ENCODE measurements at places on chromosomes 12 and 14.

- no peak for DNase-seq
These were observed 312.3 kb downstream of the RAD51B start for GRCh38 chr14:68131907-68132306.

DNA sequence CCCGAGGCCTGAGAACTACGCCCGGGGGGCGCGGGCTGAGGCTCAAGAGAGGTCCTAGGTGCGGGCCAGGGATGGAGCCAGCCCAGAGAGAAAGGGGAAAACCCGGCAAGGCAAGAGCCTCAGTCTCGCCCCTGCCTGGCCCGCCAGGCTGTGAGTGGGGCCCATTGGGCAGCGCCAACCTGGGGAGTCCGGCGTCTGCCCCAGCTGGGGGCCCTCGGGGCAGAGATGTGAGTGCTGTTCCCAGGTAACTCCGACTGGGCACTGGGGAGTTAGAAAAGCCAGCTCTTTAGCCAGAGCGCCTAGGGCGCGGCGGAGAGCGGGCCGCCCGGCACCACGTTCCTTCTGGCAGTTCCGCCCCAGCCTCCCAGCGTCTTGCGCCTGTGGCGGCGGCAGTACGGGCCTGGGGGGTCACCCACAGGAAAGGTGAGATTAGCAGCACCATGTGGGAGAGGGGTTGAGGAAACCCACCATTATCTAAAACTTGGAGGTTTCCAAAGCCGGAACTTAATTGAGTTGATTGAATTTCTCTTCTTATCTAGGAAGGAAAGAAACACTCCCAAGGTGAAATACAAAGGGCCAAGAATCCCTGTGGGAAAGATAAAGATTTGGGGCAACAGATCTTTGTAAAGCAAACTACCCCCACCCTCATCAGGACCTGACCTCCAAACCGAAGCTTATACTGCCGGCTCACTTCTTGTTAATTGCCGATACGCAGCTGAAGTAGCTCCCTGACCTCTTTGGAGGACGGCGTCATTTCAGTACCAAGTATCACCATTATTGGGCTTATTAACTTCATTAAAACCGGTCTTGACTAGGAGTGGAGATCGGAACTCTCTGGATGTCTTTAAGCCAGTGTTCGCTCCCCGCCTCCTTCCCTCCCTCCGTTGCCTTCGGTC is 11.6 kb downstream of the OTX2 start:
- DNase-seq = no peak

DNA sequence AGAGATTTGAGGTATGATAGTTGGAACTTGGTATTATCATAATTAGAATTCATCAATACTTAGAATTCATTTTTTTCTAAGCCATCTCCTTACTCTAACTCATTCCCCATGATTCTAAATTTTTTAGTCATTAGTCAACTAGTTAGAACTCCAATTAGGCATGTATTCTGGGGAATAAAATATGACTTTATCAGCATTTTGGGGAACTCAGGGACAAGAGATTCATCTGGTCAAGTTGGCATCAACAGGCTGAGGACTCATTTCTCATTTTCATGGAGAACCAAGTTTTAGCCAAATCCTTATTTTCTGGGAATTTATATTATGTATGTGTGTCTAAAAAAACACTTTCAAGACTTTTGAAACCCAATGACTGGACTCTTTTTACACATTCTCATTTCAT is 29.2 kb downstream of the DIP2B start:
- DNase-seq = no peak

GRCh38 chr14:95174184-95174792 is 17.0 kb upstream of the DICER1 start:
- DNase-seq = no peak

- DNase-seq = no peak
These were observed 15.9 kb upstream of the HHIPL1 start for GRCh38 chr14:99628887-99629618.

DNA sequence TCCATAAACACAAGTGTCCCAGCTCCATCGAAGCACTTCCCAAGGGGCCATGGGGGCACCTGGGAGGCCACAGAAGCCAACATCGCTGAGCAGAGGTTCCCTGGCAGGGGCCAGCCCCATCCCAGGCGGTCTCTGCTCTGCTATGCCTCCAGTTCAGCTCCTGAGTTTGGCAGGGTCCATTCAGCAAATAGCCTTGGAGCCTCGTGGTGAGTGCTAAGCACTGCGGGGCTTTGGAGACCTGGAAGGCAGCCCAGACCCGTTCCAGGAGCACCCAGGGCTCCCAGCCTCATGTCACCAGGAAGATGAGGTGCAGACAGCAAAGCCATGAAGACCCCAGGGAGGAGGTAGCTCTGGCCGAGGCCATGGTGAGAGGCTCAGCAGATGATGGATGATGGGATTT is 109.5 kb downstream of the LGMN start:
- no peak for DNase-seq

DNA sequence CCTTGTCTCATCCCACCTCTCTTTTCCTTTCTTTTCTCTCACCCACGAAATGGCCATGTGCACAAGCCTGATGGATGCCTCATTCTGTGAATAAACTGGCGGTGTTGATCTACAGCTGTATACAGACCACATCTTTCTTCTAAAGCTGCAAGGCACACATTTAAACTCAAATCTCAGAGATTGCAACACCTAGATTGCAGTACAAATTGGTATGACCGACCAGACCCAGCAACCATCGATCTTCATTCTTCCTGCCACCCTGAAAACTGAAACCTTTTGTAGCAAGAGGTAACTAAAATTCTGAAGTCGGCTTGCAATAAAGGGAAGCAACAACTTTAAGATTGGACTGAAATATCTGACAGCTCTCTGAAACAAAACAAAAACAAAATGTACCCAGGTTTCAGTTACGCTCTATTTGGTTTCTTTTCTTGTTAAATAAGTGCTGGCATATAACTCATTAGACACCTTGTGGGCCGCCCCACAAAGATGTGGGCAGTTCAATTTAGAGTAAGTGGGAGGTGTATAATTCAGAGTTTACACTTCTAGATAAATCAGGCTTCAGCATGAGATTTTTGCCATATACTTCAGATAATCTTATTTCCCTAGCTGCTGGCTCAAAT is 390.0 kb upstream of the NOVA1 start:
- no peak for DNase-seq

GRCh38 chr12:105480162-105480561 is 149.7 kb downstream of the C12orf75 start:
- no peak for DNase-seq

GRCh38 chr12:47385653-47386052 is 305.9 kb upstream of the AMIGO2 start:
- no peak for DNase-seq

DNA sequence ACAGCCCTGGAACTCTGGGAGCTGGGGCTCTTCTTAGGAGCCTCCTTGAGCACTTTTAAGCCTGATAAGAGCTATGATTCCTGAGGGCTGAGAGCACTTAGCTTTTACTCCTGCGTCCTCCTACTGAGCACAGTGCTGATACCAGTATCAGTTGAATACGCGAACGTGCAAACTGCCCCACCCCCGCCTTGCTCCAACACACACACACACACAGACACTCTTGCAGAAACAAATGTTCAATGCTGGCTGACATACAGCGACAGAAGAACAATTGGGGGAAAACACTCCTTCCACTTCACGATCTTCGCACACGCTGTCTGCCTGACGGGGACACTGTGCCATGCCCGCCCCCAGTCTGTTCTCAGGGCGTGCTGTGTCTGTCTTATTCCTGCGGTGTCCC is 57.2 kb upstream of the DLK1 start:
- no peak for DNase-seq

DNA sequence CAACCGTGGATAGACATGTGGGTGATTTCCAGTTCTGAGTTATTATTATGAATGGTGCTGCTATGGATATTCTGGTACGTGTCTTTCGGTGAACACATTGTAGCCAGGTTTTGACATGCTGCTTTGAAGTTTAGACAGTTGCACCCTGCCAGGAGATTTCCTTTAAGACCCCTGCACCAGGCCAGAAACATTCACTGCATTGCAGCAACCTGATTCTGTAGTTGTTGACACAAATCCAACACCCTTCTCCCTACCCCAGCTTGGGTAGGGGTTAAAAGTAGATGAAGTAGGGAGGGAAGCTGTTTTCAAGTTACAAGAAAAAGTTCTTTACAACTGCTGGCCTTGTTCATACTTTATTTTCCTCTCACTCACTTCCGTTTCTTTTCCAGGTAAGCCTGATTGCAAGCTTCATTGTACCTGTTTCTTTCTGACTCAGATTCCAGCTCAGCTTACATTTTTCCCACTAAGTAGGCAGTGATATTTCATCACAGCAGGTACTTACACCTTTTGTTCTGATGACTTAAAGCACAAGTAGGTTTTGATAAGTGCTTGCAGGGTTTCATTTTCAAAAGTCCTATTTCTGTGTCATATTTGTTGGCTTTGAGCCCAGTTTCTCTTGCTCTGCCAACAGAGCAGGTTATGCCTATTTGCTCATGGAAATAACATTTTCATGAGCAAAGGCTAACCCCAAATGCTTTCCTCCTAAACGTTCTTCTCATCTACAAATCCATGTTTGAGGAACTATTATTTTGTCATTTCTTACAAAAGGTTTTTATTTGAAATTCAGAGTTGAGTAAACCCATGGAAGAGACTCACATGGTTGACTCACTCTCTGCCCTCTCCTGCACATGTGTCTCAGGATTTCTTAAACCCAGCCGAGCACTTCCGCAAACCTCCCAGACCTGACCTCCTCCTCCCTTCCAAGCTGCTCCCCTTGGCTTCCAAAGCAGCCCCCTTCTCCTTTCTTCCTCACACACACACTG is 12.1 kb upstream of the LTA4H start:
- no peak for DNase-seq

GRCh38 chr12:83153177-83153576 is 466.5 kb downstream of the TMTC2 start:
- no peak for DNase-seq

- DNase-seq = no peak
These were observed 11.8 kb upstream of the DERA start for GRCh38 chr12:15899282-15899870.

DNA sequence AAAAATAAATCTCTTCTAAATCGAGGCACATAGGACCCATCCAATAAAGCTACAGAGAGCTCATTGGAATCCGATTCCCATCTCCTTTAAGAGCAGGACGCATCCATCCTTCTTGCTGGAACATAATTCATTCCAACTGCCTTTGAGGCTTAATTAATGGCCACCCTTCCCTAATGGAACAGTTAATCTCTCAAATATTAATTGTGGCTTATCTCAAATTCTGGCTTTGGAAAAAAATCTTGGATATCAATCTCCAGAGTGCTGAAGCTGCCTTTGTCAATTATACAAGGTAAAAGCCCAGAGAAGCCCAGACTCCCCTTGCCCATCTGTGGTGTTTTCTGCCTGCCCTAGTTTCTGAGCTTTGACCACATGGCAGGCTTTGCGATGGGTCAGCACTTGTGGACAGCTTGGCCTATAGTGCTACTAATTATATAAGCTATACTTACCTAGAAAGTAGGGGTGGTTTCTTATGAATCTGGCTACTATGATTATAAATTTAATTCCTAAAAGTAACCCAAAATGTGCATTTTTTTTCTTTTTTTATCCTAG is 246.3 kb downstream of the NUAK1 start:
- DNase-seq = no peak

- no peak for DNase-seq
These were observed 95.6 kb upstream of the SLC38A2 start for GRCh38 chr12:46468160-46468559.

DNA sequence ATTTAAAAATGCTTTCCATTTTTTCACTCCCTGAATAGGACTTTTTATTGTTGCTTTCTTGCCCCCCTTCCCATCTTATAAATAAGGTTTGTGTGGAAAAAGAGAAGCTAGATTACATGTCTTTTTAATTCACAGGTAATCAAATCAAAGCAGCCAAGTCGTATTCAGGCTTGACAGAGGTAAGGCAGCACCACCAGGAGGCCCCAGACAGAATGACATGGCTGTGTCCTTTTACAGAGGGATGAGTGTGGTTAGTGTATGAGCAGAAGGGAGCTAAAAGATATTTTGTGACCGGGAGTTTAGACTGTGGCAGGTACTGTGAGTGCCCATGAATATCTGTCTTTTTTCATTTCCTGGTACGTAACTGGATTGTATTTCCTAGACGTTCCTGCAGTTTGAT is 596.1 kb downstream of the ETNK1 start:
- no peak for DNase-seq

GRCh38 chr12:110046451-110047187 is 1.7 kb downstream of the C12orf76 start:
- DNase-seq = no peak

DNA sequence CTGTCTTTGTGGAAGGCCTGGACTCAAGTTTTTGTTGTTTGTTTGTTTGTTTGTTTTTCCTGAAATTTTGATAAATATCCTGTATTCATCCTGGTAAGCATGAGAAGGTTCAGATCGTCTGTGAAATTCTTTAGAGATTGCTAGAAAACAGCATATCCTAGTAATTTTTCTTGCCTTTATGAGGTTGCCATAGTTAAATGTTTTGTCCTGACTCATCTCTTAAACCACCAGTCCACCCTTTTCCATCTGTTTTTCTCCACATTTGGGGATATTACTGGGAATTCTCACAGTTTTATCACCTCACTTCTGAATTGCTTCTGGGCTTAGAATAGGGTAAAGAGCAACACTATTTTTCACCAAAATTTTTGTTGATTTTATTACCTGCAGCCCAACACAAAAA is 248.3 kb downstream of the FBXL14 start:
- DNase-seq = no peak

DNA sequence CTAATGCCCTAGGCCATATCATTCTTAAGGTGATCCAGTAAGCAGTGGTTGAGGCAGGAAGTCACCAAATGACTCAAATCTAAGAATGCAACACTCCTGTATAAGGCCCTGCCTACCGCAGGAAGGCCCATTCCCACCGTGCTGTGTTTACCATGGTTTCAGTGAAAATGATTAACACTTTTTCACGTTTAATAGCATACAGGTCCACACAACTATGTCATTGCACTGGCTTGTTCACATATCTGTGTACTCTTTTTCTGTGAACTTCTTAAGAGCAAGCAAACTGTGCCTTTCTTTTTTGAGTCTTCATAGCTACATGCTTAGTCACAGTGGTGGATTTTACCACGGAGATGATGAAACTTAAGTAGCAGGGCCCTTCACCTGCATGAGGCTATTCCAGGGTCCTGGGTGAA is 214.9 kb downstream of the CNTN1 start:
- peak; percentile 17 for DNase-seq

DNA sequence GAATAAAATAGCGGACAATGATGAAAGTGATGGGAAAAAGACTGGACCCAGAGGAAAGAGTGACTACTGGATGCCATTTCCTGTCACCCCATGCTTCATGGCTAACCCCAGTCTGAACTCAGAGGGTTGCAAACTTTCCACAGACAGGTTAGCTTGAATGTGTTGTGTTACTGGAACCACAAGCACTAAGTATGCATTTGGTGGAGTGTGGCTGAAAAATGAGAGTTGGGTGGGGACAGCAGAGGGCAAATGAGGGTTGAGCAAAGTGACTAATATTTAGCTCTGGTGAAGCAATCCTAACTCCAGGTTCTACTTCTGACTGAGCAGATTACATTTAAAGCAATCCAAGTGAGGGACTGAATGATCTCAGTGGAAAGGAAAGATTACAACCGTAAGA is 1.6 kb downstream of the SLC16A7 start:
- peak; percentile 91 for DNase-seq

DNA sequence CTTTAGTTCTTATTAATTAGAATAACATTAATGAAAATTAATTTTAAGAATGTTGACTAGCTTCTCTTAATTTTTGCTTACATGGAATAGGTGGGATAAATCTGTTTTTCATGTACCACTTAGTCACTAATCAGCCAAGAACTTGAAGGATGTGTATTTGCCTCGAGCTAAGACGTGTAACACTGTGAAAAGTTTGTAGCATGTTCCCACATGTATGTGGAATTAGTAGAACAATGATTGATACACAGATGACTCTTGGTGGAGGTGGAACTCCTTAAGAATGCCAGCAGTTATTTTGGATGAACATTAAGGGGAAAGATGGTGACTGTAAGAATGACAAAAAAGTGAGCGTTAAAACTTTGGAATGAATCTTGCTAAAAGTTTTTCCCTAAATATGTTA is 435.7 kb upstream of the MDGA2 start:
- DNase-seq = no peak

Data from non-pigmented ciliary epithelial cell (primary cell).